ENCODE measurements at places on chromosomes 5 and 9.

DNA sequence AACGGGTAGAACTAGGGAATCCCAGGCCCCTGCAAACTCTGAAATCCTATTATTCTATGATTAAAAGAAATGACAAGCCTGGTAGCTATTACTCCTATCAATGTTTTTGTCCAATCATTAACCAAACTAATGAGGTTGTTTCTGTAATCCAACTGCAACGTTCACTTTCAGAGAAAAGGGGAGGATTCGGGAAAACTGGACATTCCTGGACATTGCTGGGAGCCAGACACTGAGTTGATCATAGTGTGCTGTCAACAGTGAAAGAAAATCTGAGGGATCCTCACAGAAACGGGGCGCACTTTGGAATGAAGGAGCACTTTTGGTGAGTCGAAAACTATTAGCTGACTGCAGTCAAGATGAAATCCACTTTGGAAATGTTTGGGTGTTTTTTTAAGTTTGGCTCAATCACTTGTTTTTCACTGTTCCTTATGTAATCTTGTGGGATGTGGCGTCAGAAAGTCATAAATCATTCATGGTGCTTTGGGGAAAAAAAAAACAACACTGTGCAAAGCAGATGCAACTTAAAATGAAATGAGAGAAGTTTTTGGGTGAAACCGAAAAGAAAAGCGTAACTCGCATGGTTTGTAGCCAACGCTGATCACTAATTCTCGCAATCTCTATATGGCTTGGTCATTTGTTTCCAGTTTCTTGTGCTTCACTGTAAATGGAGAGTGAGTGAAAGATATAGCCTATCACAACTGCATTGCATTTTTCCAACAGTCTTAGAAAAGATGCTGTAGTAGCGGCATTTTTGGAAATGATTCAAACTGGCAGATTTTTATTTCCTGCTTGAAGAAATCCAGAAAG lies 51.2 kb upstream of the ADRA1B start:
- no peak for DNase-seq

GRCh38 chr5:67493676-67494075 lies 297.1 kb upstream of the CD180 start:
- no peak for DNase-seq

DNA sequence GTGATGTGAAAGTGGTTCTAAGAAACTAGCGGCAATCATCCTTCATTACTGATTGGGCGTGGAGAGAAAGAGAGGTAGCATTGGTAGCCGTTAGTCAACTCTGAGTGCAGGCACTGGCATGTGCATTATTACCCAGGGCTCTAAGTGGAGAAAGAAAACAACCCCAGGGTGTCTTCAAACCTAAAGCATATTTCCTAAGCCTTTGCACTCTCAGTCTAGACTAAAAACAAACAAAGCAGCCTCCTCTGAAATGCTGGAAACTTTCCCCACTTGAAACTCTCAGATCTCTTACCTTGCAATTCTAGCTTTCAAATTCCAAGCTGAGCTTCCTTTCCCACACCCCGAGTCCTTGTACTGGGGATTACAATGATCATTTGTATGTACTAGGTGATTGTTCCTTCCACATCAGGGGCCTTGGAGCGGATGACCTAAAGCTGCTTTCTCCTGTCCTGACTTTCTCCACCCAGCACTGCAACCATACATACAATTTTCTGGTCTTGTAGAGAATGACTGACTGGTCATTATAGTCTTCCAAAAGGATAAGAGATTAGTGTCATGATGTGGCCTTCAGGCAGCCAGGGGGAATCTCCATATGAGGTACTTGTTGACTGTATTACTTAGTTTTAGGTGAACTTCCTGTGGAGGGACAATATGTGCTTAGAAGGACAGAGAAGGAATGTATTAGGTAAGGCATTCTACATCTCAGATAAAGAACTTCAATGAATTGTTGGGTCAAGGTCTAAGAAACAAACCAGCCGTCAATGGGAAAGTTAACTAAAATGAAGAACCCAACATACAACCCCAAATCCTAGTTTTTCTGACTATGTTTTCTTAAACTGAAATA lies 98.3 kb upstream of the CDKN2B start:
- DNase-seq = no peak

DNA sequence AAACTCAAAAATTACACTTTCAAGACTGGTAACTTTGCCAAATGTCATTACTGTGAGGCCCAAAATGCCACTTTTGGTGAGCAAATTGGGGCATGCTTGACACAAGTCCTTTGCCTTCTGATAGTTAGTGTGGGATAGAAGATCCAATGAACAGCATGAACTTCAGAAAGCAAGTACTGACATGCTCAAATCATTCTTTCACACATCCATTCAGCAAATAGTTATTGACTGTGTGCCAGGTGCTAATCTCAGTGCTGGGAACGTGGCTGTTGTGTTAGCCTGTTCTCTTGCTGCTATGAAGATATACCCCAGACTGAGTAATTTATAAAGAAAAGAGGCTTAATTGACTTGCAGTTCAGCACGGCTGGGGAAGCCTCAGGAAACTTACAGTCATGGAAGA lies 247.0 kb downstream of the CHSY3 start:
- no peak for DNase-seq

DNA sequence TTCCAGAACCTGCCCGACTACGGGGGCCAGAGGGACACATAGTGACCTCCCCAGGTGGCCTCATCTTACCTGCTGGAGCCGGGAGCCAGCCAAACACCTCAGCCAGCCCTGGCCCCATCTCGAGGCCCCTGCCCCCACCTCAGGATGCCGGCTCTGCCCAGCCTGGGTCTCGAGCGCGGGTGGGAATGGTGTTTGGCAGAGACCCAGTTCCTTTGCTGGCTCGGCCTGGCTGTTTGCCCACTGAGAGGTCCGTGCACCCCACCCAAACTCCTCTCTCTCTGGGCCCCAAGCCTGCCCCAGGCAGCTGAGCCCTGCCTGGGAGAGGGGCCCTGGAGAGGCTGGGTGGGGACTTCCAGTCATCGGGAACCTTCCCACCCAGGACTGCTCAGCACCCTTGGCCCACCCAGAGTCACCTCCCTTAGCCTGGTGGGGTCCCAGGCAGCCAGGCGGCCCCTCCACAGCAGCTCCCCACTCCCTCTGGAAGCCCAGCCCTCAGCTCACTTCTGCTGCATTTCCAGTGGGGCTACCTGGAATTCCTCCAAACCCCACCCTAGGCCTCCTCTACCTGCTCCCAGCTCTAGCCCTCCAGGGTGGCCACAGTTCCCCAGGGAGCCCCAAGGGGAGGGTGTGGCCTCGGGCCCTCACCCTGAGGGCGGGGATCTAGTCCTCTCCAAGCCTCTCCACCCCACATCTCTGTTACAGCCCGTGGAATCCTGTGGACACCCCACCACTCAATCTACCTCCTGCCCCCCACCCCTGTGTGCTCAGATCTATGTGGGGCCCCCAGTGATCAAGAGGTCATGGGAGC lies 42.4 kb upstream of the UBAC1 start:
- no peak for DNase-seq

DNA sequence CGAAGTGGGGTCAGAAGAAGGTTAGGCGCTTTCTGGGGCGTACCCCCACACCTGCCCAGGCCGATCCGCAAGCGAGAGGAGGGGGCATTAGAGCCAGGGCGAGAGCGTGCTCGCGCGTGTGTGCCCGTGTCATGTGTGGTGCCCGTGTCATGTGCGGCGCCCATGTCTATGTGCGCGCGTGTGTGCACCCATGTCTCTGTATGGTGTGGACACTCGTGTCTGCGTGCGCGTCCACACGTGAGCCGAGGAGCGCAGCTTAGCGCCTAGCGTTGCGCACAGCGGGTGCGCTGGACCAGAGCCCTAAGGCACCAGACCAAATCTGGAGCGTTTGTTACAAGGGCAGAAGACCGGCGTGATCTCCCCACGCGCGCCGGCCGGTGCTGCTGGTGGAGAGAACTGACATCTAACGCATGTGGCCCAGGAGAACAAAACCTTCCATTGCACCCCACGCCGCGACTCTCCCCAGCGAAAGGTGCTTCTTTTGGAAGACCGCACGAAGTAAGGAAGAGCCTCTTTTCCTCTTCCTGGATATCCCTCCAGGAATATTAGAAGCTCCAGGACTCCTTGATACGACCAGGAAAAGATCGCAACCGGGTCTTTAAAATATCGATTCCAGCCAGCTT lies 644 bp downstream of the NIM1K start:
- DNase-seq = no peak

Measured in sciatic nerve (tissue), 2 donors.